ENCODE measurements at places on chromosomes 1 and 21.
A peak's percentile ranks its signal among the peaks of the same experiment; 100 is the strongest.

DNA sequence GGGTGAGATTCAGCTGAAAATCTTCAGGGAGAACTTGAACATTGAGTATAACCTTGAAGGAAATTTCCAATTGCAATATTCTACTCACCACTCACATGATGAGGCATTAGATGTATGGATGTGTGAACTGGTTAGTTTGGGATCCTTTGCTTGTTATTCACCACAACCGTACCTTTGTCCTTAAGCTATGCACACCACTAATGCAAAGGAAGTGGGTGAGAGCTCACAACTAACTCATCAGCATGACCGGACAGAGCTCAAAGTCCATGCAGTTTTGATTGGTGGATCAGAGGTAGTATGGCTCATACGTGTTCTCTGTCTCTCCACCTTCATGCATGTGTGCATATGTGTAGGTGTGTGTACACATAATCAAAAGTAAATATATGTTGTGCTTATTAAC is 43.5 kb upstream of the MROH9 start:
- DNase-seq = no peak

- DNase-seq = no peak
Observed at GRCh38 chr1:111483876-111484275, 10.1 kb downstream of the C1orf162 start.

DNA sequence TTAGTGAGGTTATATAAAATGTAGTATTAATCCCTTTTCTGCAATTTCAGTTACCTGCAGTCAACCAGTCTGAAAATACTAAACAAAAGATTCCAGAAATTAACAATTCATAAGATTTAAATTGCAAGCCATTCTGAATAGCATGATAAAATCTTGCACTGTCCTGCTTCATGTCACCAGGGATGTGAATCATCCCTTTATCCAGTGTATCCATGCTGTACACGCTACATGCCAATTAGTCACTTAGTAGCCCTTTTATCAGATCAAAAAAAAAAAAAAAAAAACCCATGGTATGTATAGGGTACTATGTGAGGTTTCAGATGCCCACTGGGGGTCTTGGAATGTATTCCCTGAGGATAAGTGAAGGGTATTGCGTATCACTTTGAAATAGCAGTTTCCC is 191.3 kb upstream of the HP1BP3 start:
- DNase-seq = no peak

DNA sequence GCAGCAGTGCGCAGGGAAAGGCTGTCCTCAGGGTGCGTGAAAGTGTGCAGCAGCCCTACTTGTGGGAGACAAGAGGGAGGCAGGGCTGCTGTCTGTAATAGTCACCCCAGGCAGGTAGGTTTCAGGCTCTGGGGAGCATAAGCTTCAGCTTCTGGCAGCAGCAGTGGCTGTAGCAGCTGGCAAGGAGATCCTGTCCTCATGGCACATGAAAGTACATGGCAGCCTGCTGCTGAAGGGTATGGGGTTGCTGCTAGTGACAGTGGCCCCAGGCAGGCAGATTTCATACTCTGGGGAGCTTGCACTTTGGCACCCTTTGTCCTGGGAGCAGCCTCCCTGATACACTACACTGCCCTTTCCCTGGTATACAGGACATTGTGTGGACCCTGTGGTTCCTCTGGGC is 26.3 kb downstream of the KIAA0319L start:
- no peak for DNase-seq

DNA sequence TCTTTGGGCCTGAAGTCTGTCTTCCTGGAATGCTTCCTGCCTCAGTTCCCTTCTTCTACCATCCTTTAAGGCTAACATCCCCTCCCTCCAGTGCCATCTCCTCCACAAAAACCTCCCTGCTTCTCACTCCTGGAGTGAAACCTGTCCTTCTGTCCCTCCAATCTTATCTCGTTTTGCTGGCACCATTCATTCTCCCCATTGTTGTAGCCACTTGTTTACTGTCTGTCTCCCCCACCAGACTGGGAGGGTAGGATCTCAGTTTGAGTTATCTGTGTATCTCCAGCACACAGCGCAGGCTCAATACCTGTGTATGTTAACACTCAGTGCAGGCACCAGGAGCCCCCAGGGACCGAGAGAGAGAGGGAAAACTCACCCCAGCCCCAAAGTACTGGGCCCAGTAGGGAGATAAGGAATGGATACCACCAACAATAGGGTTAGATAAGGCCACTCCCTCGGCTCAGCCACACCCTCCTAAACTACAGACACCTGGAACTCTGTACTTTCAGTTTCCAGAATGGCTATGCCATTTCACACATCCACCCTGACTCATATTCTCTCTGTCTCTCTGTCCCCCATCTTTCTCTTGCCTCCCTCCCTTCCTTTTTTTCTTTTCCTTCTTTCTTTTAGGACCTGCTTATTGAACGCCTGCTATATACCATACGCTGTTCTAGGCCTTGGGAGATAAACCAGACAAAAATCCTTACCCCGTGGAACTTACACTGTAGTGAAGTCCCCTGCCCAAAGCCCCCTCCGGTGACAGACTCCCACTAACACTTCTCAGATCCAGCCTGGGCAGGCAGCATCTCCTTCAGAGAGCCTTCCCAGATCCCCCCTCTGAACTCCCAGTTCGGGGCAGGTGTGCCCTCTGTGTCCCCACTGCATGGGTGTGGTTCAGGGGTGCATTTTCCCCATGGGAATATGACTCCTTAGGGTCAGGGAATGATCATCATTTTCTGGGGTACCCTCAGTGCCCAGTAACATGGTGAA is 3.3 kb upstream of the SSBP3 start:
- DNase-seq = no peak

DNA sequence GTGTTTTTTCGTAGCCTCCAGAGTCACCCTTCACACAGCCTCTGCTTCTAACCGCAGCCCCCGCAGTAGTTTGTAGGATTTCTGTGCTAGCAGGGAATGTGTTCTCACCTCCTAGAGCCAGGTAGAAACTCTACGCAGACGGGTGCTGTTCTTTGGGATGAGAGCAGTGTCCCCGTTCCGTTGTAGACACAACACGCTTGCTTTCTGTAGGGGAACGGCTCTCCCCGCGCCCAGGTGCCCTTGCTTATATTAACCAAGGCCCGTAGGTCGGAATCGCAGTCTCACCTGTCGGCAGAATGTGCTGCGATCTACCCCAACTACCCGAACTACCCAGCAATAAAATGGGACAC is 111.8 kb upstream of the NBPF11 start:
- no peak for DNase-seq

GRCh38 chr21:28317177-28317950 is 675.3 kb downstream of the LTN1 start:
- no peak for DNase-seq

- no peak for DNase-seq
Observed at GRCh38 chr1:31745096-31745945, 18.8 kb downstream of the ADGRB2 start.

DNA sequence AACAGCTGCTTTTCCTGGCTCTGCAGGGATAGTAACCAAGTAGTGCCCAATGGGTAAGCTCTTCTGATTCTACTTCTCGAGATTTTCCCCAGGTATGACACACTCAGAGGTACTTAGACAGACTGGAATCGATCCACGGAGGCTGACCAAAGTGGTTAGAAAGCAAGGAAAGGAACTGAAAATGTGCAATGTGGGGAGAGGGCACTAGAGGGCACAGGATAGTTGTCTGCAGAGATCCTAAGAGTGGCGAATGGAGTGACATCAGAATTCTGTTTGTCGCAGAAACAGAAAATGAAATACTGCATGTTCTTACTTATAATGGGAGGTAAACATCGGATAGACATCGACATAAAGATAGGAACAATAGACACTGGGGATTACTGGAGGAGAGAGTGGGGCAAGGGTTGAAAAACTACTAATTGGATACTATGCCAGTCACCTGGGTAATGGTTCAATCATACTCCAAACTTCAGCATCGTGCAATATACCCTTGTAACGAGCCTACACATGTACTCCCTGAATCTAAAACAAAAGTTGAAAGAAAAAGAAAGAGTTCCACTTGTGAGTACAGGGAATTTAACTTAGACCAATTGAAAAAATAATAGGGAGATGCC is 23.3 kb downstream of the CYP2J2 start:
- no peak for DNase-seq

GRCh38 chr1:78464449-78464891 is 26.3 kb upstream of the PTGFR start:
- DNase-seq = no peak

DNA sequence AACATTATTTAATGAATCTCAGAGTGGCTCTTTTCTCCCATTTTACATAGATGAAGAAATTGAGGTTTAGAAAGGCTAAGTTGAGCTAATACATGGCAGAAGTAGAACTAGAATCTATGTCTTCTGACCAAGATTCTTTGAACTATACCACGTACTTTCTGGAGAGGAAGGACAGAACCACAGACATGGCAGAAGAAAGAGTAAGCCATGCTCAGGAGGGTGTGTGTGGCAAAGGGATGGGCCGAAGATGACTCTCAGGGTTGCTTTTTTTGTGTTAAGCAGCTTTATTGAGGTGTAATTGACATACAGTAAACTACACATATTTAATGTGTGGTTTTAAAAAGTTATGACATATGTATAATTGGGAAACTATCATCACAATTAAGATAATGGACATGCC is 69.5 kb downstream of the PEX14 start:
- DNase-seq = no peak

DNA sequence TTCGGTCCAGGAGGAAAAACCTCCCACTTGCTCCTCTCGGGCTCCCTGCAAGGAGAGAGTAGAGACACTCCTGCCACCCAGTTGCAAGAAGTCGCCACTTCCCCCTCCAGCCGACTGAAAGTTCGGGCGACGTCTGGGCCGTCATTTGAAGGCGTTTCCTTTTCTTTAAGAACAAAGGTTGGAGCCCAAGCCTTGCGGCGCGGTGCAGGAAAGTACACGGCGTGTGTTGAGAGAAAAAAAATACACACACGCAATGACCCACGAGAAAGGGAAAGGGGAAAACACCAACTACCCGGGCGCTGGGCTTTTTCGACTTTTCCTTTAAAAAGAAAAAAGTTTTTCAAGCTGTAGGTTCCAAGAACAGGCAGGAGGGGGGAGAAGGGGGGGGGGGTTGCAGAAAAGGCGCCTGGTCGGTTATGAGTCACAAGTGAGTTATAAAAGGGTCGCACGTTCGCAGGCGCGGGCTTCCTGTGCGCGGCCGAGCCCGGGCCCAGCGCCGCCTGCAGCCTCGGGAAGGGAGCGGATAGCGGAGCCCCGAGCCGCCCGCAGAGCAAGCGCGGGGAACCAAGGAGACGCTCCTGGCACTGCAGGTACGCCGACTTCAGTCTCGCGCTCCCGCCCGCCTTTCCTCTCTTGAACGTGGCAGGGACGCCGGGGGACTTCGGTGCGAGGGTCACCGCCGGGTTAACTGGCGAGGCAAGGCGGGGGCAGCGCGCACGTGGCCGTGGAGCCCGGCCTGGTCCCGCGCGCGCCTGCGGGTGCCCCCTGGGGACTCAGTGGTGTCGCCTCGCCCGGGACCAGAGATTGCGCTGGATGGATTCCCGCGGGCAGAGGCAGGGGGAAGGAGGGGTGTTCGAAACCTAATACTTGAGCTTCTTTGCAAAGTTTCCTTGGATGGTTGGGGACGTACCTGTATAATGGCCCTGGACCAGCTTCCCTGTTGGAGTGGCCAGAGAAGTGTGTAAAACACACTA is 45.3 kb downstream of the MRPL39 start:
- DNase-seq = peak; percentile 53

DNA sequence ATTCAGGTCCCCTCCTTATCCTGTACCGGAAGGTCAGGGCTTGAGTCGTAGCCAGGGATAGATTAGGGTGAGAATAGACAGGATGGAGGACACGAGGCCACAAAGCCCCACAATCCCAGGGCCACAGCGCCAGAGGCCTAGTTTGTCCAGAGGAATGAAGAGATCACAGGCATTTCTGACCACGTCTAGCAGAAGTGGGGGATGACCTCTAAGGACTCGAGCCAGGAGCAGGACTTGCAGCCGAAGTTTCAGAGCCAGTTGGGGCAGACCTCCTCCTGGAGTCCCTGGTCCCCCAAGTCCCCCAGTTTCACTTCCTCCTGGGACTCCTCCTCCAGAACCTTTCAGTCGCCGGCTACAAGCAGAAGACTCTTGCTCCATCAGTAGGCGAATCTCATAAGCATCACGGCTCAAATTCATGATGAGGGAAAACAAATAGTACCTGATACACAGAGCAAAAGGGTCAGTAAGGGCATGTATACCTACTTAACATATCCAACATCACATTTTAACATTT is 2.3 kb upstream of the ITGA10 start:
- no peak for DNase-seq

- DNase-seq = no peak
Observed at GRCh38 chr1:189226779-189227178, 1250.9 kb downstream of the BRINP3 start.

- DNase-seq = no peak
Observed at GRCh38 chr21:39004634-39005501, 178.4 kb downstream of the PSMG1 start.

DNA sequence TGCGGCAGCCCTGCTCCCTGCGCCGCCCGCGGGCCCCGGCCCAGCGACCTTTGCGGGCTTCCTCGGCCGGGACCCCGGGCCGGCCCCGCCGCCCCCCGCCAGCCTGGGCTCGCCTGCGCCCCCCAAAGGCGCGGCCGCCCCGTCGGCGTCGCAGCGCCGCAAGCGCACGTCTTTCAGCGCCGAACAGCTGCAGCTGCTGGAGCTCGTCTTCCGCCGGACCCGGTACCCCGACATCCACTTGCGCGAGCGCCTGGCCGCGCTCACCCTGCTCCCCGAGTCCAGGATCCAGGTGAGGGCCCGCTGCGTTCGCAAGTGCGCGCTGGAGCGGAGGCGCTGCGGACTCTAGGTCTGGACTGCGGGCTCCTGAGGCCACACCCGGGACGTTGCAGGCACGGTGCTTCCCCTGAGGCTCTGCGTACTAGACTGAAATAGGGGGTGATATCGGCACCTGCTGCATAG is 351 bp downstream of the MIXL1 start:
- no peak for DNase-seq

GRCh38 chr1:18872071-18872611 is 12.7 kb upstream of the TAS1R2 start:
- no peak for DNase-seq

DNA sequence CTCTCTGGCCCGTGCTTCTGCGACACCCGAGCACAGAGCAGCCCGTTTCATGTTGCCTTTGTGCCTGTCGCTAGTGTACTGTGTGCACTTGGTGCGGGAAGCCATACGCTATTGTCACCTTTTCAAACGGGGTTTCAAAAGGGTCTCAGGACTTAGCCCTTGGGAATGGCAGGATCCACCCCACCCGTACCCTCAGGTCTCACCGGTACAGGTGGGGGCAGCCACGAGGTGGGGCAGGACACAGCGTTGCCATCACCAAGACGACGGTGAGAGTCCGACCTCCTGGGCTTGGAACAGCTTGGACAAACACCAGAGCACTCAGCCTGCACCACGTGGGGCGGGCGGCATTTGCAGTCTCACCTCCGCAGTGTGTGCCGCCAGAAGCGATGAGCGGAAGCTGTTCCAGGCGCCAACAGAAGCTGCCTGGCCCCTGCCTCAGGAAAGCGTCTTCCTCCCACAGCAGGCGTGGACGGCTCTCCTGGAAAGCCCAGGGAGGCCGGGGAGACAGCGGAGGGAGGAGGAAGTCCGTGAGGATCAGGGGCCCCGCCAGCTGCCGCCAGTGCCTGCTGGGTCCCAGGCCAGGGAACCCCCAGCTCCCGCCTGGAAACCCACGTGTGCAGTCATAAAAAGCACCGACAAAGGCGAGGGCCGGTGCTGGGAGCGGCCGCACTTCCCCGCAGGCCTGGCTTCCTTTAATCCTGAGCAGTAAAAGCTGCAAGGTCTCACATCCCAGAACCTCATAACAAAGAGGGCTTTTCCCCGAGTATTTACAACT is 131.3 kb upstream of the ARHGEF16 start:
- no peak for DNase-seq

All from stimulated activated CD8-positive, alpha-beta memory T cell treated with anti-CD3 and anti-CD28 coated beads, Interleukin-2, amount 100 ng/mL, for 1 hour (primary cell).